ENCODE measurements at places on chromosomes 2 and 18.

DNA sequence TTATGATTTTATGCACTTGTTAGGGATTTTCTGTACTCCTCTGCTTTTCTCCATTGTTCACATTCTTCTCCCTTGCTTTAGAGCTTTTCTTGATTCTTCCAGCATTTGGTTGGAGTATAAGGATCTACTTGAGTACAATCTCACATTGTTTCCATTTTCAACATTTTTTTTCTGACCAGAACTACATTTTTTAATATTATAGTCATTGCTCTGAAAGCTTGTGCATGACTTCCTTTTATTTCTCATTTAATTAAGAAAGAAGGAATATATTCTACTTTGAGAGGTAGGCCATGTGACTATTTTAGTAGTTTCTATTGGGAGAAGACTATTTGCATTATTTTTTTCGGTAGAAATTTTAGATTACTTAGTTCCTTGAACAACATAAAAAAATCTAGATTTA is 200.4 kb downstream of the TMEM247 start:
- DNase-seq: no peak

GRCh38 chr18:59123588-59124369 is 15.9 kb upstream of the SEC11C start:
- DNase-seq: no peak

- no peak for DNase-seq
These were observed 1183.2 kb upstream of the ACVR2A start for GRCh38 chr2:146661473-146662096.

DNA sequence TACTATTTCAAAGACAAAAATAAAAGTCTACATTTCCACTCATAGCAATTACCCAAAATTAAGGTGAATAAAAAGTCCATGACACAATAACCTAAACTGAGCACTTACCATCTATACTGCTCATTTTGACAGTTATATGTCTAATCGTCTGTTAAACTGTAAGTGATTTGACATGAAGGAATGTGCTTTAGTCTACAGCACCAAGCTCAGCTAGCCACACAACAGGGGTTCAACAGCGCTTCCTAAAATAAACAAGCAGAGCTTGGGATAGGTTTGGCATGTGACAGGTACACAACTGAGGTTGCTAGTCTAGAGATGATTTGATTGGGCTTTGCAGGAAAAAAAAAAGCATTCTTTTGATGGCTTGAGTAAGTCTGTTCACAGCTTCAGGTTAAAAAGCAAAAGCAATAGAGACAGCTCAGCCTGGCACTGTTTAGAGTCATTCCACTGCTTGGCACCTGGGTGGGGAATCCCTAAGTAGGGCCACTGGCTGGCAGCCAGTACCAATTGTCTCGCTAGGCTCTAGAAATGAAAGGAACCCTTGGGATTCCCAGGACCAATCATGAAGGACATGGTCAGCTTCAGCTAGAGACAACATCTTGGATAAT is 78.6 kb downstream of the BARD1 start:
- no peak for DNase-seq

GRCh38 chr2:75162259-75162658 is 37.1 kb downstream of the TACR1 start:
- no peak for DNase-seq

GRCh38 chr18:29629493-29630036 is 1413.0 kb downstream of the DSC3 start:
- peak; percentile 28 for DNase-seq

GRCh38 chr2:104444889-104445288 is 409.0 kb upstream of the POU3F3 start:
- no peak for DNase-seq

DNA sequence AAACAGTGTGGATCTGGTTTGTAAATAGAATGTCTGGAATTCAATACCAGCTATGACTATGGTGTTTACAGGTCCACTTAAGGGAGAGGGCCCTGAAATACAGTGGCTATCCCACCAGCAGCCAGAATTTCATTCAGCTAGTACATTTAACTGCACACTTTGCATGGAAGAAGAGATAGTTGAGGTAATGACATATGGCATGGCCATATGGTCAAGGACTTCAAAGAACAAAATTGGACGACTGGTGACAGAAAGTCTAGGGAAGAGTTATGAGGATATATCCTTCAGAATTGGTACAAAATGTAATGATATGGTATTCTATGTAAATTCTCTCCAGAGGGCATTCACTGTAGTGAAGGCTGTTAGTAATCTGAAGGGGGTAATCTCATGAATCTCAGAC is 105.0 kb downstream of the IKZF2 start:
- DNase-seq: no peak

DNA sequence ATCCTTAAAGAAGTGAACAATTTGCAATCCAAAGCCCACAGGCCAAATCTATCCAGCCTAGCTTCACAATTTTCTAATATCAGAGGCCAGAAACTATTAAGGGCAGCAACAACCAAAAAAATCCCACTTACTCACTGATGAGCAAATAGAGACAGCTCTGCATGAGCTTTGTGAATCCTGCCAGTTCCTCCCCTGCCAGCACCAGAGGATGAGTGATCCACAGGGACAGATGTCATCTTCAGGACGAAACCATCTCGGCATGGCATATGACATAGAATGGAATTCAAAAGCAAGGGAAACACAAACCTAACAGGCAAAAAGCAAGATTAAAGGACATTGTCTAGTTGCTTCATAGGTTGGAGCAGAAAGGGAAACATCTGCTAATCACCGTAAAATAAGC is 2.2 kb upstream of the DSC2 start:
- no peak for DNase-seq

- no peak for DNase-seq
These were observed 73.0 kb upstream of the ZNF397 start for GRCh38 chr18:35167857-35168256.

DNA sequence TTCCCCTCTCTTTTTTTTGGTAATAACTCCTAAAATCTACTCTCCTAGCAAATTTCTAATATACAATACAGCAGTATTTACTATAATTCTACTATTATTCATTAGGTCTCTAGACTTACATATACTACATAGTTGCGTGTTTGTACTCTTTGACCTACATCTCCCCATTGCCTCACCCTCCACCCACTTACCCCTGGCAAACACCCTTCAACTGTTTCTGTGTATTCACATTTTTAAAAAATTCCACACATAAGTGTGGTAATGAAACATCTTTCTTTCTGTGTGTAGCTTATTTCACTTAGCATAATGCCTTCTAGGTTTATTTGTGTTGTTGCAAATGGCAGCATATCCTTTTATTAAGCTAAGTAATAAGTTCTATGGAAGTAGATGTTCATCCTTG is 336.0 kb downstream of the CCDC85A start:
- DNase-seq: no peak

GRCh38 chr18:75183973-75184493 is 24.9 kb downstream of the PTGR3 start:
- no peak for DNase-seq

DNA sequence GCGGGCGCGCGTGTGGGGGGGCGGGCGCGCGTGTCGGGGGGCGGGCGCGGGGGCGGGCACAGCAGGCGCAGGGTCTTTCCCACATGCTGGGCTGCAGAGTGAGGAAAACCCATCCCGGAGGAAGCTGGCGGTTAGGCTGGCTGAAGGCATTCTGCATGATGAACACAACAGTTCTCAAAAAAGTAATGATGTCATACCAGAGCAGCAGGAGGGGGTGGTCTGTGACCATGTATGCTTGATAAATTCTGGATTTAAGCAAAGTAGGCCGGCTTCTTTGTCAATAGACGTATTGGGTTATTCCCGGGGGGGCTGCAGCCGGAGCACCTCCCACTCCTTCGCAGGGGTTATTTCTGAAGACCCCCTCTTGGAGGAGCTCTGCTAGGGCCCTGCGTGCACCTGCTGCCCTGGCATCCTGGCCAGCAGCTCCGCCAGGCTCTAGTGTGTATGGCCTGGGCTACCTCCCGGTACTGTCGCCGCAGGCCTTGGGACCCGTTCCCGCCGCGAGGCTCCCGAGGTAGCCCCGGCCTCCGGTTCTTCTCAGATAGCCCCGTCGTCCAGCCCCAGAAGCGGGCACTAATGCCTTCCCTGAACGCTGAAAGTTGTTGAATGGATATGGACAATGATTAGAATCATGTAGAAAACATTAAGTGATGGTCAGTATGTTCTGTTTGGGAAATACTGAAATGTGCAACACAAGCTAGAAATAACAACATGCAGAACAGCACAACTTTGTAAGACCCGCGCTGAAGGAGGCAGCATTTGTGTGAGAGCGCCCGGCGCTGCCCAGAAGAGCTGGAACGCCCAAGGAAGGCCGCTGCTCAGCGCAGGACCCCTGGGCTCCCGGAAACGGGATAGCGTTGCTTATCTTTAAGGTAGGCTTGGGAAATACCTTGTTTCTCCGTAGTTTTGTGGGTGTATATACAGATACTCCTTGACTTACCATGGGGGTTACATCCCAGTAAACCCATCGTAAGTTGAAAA is 101.4 kb upstream of the RAB6C start:
- DNase-seq: peak; percentile 38

GRCh38 chr2:165847001-165847400 is 53.0 kb upstream of the GALNT3 start:
- no peak for DNase-seq

DNA sequence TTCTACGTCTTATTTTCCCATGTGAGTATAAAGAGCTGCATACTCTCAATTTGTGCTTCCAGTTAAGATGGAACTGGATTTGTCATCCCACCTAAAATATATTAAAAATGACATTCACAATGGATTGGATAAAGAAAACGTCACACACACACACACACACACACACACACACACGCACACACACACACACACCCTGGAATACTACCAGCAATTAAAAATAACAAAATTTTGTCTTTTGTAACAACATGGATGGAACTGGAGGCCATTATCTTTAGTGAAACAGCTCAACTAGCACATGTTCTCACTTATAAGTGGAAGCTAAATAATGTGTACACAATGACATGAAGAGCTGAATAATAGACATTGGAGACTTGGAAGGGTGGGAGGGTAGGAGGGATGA is 3.8 kb upstream of the QPCT start:
- DNase-seq: no peak

GRCh38 chr2:207248702-207249377 is 83.1 kb upstream of the KLF7 start:
- DNase-seq: no peak

- DNase-seq: no peak
These were observed 65.4 kb upstream of the BZW1 start for GRCh38 chr2:200746301-200746700.

DNA sequence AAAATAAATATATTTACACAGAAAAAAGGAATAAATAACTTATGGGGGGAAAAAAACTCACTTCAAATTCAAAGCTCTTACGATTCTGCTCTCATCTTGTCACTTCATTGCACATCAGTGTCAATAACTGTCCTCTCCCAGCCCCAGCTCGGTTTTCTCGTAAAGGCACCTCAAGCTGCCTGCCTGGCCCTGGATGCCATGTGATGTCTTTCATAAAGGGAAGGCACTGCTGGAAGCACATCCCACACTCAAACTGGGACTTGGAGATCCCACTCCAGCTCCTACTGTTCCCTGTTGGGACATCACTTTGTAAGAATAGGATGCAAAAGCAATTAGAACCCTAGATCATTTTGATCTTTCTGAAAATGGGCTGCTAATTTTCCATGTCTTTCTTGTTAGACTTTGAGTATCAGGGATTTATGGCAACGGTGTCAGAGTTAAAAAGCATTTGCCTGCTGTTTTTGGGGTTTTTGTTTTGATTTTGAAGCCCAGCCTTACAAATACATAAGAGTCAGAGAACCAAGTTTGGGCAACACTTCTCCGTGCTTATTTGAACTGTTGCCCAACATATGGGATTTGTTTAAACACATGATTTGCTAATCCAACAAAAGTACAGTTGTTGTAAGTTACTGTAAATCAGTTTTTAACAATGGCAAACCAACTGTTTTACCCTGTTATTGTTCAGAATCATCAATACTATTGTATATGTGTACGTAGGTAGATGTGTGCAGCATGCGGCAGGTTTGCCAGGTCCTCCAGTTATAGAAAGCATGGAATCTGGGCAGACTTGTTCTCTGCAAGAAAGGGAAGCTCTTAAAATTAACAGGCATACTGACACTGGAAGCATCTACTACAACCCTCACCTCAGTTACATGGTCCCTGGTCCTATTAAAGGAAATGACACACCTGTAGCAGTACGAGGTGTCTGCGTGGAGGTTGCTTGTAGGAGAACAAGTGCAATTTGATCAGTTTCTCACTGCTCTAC is 20.6 kb downstream of the SERTAD2 start:
- DNase-seq: no peak

DNA sequence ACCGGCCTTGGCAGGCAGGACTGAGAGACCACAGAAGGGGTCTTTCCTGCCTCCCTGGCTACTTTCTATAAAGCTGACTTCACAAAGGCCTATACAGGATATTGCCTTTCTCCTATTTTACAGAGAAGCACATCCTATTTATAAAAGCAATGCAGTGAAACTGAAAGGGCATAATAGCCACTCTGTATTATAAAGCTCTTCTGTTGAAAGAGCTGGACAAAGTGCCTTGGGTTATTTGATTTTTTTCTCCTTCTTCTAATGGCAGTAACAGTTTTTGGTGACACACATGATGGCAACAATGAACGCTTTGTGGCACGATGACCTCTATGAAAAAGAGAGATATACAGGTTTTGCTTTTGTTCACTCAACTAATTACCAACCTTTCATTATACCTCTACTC is 281.1 kb downstream of the ZNF516 start:
- DNase-seq: no peak

DNA sequence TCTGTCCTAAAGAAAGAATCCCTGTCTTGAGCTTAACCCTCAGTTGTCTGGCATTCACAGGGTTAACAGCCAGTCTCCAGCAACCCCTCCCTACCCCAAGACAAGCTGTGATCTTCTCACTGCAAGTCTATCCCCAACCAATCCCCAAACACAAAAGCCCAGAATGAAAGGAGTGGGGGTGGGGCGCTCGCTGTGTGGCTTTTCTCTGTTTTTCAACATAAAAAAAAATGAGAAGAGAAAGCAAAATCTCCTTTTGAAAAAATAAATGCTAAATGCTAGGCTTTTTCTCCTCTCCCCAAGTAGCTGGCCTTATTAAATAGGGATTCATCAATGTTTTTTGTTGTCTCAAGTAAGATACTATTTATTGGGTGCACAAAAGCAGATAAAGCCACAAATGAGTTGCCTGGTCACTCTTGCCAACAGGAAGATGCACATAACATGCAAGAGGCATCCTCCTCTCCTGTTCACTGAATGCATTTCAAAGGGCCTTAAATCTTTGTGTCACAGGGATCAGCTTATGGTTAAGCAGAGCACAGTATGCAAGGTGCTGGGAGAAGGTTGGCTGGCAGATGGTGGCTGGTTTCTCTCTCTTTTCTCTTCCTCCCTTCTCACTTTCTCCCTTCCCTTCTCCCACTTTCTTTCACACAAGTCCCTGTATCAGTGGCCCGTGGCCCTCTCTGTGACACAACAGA is 225.6 kb downstream of the CMPK2 start:
- DNase-seq: no peak

GRCh38 chr2:233407771-233408181 is 53.5 kb downstream of the DGKD start:
- DNase-seq: no peak

DNA sequence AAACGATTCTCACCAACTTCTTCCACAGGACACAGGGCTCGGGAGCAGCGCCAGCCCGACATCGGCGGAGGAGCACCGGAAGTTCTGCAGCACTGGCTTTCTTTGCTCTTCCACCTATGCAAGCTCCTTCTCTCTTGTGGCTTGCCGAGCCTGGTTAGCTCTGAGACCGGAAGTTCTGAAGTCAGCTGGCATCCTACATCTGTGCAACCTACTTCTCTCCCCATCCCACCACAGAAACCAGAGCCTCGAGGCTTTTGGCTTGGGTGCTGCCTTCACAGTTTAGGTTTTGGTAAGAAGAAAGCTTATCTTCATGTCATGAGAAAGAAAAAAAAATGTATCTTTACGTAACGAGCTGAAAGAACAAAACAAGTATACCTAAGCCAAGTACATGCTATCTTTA is 111.7 kb downstream of the ANKRD44 start:
- DNase-seq: peak; percentile 60

Data from testis (tissue), 5 donors.